ENCODE measurements at places on chromosomes 16 and 17.

- no peak for DNase-seq
Measured at GRCh38 chr17:66480243-66480642, 177.8 kb downstream of the PRKCA start.

GRCh38 chr17:2435181-2435741 lies 34.4 kb upstream of the MNT start:
- no peak for DNase-seq

DNA sequence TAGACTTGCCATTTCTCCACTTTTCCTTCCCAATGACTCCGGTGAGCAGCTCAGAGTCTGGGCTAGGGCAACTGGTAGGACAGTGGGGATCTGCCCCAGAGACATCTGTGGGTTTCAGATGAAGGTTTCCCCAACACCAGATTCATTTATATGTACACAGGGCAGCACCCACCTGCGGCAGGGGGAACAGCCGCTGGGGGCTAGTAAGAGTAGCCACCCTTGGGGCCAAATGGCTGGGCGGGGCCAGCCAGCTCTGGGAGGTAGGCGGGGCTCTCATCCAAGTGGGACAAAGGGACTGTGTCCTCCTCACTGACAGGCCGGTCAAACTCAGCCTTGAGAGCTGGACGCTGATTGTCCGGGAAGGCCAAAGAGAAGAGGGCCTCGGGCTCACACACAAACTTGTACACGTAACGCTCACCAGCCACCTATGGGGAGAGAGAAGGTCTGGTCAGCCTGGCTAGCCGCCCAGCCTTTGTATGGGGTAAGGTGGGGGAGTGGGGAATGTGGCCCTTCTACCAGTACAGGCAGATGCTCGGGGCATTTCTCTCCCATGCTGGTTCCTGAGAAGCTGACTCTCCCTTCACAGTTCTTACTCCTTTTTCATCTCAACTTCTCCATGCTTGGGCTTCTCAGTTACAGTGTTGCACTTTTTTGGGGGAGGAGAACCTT lies 17.7 kb downstream of the ETV4 start:
- no peak for DNase-seq

- DNase-seq: no peak
Measured at GRCh38 chr17:68249354-68249765, 1.5 kb downstream of the AMZ2 start.

GRCh38 chr17:29401258-29401657 lies 11.1 kb downstream of the TAOK1 start:
- no peak for DNase-seq

GRCh38 chr16:20747030-20747816 lies 5.6 kb upstream of the THUMPD1 start:
- no peak for DNase-seq

DNA sequence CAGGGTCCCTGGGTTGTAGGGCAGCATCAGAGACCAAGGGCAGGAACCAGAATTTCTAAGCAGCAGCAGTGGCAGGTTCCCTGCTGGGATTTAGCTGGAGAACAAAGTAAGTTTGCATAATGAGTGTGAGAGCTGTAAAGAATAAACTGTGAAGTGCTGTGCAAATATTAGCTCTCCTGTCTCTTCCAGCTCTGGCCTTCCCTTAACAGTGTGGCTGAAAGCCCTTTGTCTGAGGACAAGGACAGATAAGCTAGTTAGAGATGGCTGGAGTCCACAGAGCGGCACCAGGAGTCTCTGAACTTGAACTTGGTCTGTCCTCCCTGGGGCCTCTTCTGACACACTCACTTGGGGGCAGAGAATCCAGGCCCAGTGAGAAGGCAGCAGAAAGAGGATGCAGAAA lies 98.2 kb upstream of the WSCD1 start:
- no peak for DNase-seq

- no peak for DNase-seq
Measured at GRCh38 chr16:77234611-77235010, 35.4 kb downstream of the SYCE1L start.

DNA sequence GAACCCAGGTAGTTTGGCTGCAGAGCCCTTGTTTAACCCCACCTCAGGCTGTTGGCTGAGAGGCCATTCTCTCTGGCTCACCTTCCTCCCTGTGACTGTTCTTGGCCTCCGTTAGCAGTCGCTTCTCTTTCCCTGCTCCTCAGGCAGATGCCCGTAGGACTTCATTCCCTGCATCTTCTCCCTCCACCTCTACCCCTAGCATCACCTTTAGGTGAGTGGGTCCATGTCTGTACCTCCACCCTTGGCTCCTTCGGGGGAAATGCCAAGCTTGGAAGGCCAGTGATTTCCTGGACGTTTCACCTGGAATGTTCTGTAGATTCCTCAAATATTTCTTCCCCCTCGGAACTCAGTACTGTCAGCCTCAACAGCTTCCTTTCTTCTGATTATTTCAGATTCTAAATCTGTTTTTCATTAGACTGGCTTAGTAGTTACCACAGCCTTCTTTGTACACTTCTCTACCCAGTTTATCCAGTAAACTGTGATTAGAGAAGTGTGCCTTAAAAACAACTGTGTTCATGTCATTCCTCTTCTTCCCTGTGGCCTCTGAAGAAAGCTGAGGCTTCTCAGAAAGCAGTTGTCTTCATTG lies 227.9 kb downstream of the MSI2 start:
- DNase-seq: no peak

DNA sequence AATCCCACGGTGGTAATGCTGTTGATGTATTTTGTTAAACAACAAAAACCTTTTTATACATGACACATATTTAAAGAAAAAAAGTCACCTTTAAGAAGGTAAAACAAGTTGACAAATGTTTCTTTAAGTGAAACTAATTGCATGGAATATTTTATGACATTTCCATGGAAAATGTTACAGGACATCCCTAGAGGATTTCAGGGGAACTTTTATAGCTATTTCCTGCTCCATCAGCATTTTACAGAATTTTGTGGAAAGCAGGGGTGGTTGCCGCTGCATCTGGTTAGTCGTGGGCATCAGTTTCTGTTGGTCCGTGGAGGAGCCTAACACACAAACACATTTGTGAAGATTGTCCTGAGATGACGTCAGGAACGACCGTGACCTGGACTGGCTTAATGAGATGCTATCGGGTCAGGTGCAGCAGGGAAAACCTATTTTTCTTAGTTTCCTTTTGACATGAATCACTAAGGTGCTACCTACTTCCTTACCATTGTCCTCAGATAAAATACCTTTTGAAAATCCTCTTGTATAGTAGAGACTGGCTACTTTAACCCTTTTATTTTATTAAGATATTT lies 305.1 kb downstream of the MAP2K6 start:
- DNase-seq: no peak

DNA sequence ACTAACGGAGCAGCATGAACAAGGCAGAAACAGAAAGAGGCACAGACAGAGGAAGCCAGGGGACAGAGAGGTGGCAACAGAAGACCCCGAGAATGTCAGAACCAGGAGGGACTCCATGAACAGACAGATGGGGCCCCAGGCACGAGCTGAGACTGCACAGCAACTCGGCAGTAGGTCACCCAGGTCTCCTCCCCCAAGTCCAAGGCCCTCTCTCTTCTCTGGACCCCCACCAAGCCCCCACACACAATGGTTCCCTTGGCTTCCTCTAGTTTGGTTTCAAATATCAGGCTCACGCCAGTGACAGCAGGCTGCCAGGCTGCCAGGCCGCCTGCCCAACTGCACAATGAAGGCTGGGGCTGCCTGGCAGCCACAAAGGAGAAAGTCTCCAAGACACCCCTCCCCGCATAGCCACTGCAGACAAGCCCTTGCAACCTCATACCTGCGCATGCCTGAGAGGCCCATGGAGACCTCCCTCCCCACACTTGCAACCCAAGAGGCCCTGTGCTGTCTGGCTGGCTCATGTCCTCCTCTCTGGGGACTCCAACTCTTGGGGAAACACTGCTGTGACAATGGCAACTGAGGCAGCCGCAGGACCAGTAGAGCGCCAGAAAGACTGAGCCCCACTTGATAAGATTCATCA lies 54.8 kb downstream of the PIMREG start:
- no peak for DNase-seq

- no peak for DNase-seq
Measured at GRCh38 chr17:49224198-49224996, 6.2 kb downstream of the PHOSPHO1 start.

DNA sequence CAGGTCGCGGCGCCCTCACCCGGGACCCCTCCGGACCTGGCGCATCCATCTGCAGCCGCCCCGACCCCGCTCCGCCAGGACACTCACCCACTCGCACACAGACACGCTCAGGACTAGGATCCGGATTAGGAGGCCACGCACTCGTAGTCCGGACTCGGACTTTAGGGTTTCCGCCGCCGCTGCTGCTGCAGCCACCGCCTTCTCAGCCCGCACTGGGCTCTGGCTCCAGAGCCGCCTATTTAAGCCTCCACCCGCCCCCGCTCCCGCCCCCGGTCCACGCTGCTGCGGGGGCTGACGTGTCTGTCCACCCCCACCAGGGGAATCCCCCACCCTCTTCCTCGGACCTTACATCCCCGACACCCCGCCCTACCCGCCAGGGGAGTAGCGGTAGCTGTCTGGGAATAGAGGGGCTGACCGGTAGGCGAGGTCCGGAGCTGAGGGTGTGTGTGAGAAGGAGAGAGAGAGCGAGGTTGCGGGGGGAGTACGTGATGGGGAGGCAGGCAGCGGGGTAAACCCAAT lies at the start of gene RRAD:
Gene RRAD (minus strand): TSS at position 214 of the 519 bp plus-strand sequence. CDS start 356 bp downstream, outside the sequence.
- DNase-seq: no peak

- DNase-seq: no peak
Measured at GRCh38 chr17:75318211-75318610, 29.0 kb upstream of the SLC25A19 start.

GRCh38 chr17:43573579-43574321 lies 27.6 kb upstream of the ETV4 start:
- no peak for DNase-seq

DNA sequence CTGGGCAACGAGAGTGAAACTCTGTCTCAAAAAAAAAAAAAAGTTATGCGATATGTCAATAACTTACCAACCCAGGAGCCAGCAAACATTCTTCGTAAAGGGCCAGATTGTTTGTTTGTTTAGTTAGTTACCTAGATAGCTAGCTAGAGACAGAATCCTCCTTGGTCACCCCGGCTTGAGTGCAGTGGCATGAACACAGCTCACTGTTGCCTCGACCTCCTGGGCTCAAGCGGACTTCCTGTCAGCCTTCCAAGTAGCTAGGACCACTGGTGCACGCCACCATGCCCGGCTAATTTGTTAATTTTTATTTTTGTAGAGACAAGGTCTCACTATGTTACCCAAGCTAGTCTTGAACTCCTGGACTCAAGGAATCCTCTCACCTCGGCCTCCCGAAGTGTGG lies 113.0 kb downstream of the LITAF start:
- no peak for DNase-seq

DNA sequence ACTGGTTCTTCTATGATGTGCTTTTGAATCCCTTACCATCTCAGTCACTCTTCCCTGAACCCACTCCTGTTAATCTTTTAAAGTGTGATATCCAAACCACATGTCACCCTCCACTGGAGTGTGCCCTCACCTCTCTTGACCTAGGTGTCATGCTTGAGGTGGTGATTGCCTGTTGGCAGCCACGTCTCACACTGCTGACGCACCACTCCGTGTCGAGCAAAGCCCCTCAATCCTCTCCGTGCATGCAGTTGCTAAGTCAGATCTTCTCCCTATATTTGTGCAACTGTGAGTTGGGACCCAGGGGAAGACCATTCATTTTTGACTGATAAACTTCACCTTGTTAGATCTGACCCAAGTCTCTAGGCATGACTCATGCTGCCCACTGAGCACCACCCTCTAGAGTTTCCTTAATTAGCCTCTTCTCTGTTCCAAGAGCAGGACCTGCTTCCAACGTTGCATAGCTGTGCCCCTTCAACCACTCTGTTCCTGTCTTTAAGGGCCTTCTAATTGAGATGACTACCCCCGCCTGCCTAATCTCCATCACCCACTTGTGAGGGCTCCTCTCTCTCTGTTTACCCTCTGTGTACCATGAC lies 2.7 kb downstream of the MYH13 start:
- DNase-seq: no peak

GRCh38 chr17:31744511-31744951 lies 114.5 kb downstream of the COPRS start:
- DNase-seq: no peak

DNA sequence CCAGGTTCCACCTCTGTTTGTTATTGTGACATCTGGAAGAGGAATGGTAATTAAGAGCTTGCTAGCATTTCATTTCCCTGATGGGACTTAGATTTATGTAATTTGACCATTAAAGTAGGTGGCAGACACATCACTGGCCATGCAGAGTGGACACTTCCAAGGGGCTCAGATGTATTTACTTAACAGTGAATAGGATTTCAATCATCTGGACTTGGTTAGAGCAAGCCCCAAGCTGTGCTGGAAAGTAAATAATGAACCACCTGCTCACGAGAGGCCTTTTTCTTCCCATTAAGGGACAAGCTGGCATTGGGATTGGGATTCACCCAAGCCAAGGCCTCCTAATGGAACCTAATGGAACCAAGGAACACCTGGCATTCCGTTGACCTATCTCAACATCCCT lies 395.3 kb downstream of the HS3ST4 start:
- no peak for DNase-seq

DNA sequence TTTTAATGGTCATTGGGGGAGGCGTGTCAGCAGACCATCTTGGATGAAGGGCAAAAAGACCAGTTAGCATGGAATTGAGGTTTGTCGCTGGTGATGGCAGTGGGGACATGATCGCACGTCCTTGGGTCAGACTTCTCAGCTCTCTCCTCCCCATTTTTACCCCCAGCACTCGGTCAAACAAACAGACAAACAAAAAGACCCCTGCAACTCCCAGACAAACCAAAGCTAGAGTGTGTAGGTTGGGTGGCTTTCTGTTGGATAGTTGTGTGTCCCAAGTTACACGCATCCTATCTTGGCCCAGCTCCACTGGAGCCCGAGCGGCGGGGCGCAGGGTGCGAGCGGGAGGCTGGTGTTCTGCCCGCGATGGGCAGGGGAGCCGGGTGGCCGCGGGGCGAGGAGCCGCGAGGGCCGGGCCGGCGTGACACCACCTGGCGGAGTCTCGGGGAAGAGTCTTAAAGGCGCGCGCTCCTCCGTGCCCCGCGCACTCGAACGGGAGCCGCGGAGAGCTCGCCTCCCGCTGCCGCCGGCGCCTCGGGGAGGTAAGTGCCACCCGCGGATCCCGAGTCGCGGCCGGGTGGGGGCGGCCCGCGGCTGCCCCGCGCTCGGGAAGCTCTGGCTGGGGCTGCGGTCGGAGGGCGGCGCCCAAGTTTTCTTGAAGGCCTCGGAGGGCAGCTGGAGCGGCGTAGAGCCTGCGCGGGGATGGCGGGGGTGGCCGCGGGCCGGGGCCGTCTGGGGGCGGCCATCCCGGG lies 18.5 kb upstream of the NTN1 start:
- no peak for DNase-seq

GRCh38 chr16:9184354-9184690 lies 92.9 kb downstream of the HAPSTR1 start:
- no peak for DNase-seq

DNA sequence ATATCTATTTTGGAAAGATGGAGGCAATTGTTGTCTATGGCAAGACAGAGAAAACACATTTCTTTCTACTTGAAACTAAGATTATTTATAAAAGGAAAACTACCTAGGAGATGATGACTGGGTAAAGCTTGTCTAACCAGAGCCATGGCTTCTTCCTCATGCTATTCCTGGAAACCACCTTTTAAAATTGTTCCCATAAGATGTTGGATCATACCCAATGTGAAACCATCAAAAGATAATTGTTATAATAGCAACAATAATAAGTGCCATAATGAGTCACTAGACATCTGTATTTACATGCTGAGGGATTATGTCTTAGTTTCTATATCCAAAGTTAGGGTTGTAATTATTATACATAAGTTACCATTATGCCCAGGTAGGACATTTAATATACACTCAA lies 428.4 kb downstream of the KCNJ2 start:
- DNase-seq: no peak

- no peak for DNase-seq
Measured at GRCh38 chr16:68978303-68978954, 127.0 kb upstream of the HAS3 start.

Data from esophagus squamous epithelium (tissue), 5 donors.